Jurkat, Clone E6-1 (cell line): ENCODE measurements at places on chromosomes 5 and 9.

DNA sequence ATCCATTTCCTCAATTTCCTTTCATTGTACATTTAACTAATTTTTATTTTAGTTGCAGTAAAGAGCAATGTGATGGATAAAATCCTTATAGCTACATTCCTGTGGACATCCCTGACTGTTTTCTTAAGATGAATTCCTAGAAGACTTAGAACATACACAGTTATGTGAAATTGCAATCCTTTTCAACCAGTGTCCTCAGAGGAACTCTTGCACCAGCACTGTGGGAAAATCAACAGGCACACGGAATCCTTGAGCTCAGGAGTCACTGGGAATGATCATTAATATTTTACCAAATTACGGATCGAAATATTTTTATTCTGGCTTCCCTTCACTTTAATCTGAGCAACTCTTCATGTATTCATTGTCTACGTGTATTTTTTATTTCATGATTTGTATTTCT is 901.9 kb upstream of the WWC1 start:
- DNase-seq: no peak

DNA sequence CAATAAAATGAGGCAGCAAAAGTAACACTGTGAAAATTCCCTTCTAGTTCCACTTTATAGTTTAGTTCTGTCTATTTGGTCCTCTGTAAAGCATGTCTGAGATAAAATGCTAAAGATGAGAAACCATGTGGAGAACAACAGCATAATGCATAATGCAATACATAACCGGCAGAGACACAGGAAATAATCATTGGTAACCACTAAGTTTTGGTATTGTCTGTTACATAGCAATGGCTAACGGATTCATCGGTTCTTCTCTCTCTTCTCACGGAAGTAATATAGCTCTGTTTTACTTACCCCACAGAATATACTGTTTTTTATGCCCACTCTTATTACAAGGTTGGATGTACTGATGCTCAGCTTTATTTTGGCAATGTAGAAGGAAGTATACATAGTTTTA is 158.9 kb downstream of the FAM174A start:
- peak; percentile 4 for DNase-seq

DNA sequence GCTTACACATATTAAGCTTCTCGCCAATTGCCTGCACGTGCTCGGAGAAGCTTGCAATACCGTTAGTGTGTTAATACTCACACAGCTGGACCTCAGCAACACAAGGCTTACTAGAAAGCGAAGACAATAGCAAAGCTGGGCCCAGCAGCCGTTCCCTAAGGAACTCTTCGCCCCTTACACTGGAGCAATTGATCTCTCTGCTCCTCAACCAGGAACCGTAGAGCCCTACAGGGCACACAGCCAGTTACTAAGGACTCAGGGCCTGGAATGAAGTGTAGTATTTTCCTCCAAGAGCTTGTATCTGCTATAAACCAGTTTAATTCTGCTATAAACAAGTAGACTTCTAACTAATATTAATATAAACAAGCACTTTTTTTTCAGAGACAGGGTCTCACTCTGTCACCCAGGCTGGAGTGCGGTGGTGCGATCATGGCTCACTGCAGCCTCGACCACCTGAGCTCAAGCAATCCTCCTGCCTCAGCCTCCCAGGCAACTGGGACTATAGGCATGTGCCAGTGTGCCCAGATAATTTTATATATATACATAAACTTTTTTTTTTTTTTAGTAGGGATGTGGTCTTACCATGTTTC is 67.0 kb upstream of the SIMC1 start:
- no peak for DNase-seq

DNA sequence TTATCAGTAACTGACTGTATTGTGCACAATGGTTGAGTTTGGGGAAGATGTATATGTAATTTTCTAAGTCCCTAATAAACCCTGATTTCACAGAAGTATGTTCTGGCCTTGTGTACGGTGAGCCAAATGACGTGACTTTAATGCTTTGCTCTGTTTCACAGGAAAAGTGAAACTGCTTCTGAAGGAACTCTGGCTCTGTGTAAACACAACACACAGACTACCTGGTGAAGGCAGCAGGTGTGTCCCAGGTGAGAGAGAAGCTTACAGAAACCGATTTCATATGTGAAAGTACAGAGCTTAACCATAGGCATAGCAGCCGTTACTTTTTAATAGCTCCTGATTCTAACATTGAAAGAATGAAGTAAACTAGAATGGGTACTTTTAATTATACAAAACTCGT is 31.9 kb downstream of the ICE1 start:
- no peak for DNase-seq

- no peak for DNase-seq
Observed at GRCh38 chr5:132481596-132482211, 8.9 kb downstream of the IRF1 start.

DNA sequence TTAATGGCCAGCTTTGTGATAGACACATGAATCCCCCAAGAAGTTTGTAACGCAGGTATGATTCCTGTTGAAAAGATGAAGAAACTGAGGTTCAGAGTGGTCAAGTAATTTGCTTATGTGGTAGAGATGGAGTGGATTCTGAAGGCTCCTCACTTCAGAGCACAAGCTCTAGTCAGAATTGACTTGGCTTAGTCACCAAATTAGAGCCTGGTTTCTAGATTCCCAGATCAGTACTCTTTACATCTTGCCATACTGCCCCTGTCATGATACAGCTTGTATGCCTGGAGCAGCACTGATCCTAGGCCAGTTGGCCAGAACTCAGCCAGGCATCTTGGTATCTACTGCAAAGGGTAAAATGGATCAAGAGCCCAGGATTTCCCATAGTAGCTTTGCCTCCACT is 284.4 kb upstream of the RFX3 start:
- DNase-seq: no peak

- no peak for DNase-seq
Observed at GRCh38 chr9:69198521-69199220, 24.6 kb downstream of the TJP2 start.

DNA sequence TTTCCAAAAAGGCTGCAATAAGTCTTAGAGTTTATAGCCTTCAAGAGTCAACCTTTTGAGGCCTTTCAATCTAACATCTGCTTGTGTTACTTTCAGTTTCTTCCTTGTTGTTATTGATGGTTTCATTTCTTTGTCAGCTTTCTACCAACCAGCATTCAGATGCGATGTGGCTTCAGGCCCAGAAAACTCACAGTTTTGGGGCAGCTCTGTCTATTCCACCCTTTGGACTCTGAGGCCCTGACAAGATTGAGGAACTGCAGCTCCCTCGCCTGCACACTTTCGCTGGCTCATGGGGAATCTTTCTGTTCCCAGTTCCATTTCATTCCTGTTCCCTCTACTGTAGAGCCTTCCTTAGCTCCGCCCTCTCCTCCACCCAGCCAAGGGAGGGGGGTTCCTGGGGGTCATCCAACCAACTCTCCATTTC is 13.3 kb upstream of the WHRN start:
- no peak for DNase-seq

- DNase-seq: no peak
Observed at GRCh38 chr5:16935231-16936149, 598 bp downstream of the MYO10 start.
